ENCODE measurements at places on chromosomes 7 and 10.
A peak's percentile ranks its signal among the peaks of the same experiment; 100 is the strongest.

DNA sequence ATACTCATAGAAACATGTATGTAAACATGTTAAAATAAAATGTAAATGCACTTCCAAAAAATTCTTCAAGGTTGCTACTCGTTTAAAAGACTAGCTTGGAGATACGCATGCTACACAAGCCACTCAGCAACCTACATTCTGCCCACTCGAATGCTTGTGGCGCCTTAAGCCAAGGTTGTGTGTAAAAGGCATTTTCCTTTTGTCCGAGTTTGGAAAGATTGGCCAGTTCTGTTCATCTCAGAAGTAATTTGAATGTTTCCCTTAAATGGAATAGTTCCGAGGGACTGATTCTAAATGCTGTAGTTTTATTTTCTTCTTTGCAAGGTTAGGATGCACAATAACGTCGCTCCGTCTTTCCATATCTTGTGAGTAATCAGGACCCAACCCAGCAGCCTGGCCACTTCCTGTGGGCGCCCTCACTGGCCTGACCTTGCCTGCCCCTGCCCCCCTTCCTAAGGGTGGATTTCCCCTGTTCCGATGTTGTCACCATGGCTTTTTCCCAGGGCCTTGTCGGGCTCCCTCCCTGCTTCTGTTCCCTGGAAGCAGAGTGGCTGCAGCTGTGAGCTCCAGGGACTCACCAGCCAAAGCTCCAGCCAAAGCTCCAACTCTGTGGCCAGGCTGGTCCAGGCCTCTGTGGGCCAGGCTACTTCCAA is 70.6 kb downstream of the PTPRE start:
- peaks cover 39% of the 10 kb centered on the region for H3K4me1 ChIP-seq
- peak; percentile 56 for DNase-seq
- no peaks in the 10 kb centered on the region for H3K36me3 ChIP-seq
- H3K27me3 ChIP-seq: no peaks in the 10 kb centered on the region

DNA sequence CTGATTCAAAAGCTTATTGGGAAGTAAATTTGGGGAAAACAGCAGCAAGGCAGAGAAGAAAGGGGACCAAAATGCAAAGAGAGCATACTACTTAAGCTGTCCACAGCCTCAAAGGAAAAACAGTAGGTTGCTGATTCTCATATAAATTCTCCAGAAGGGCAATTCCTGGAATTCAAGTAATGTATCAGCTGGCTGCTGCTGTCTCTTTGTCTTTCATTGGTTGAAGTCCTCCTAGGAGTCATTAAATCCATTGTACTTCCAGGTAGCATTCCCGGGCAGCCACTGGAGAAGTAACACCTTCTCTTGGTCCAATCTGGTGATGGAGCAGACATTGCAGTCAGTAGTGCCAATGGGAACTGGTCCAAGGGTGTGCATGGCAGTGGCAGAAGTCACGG is 22.7 kb downstream of the BET1 start:
- no peaks in the 10 kb centered on the region for H3K36me3 ChIP-seq
- H3K27ac ChIP-seq: no peak overlapping the region
- no peak for DNase-seq
- no peaks in the 10 kb centered on the region for H3K27me3 ChIP-seq
- H3K4me1 ChIP-seq: no peaks in the 10 kb centered on the region

- no peak for DNase-seq
- H3K4me1 ChIP-seq: no peaks in the 10 kb centered on the region
- no peaks in the 10 kb centered on the region for H3K27me3 ChIP-seq
- no peak overlapping the region for H3K4me3 ChIP-seq
- H3K36me3 ChIP-seq: no peaks in the 10 kb centered on the region
- H3K27ac ChIP-seq: no peak overlapping the region
Observed at GRCh38 chr7:88256906-88257305, 37.1 kb upstream of the SRI start.

DNA sequence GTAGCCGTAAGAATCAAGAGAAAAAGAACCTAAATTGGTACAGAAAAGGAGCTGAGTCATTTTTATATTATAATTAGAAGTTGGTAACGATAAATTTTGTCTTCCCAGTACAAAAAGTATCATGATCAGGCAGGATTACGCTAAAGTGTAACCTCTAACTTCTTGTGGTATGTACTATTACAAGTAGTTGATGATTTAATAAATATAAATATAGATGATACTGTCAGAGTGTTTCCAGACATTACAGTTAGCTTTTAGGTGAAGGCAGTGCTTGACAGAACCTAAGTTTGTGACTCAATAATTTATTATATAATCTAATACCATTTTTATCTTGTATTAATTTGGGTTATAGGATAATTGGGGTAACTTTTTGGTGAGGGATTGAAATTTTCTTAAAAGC is 53.4 kb downstream of the ZEB1 start:
- no peak overlapping the region for H3K27ac ChIP-seq
- H3K4me3 ChIP-seq: no peak overlapping the region
- DNase-seq: no peak

DNA sequence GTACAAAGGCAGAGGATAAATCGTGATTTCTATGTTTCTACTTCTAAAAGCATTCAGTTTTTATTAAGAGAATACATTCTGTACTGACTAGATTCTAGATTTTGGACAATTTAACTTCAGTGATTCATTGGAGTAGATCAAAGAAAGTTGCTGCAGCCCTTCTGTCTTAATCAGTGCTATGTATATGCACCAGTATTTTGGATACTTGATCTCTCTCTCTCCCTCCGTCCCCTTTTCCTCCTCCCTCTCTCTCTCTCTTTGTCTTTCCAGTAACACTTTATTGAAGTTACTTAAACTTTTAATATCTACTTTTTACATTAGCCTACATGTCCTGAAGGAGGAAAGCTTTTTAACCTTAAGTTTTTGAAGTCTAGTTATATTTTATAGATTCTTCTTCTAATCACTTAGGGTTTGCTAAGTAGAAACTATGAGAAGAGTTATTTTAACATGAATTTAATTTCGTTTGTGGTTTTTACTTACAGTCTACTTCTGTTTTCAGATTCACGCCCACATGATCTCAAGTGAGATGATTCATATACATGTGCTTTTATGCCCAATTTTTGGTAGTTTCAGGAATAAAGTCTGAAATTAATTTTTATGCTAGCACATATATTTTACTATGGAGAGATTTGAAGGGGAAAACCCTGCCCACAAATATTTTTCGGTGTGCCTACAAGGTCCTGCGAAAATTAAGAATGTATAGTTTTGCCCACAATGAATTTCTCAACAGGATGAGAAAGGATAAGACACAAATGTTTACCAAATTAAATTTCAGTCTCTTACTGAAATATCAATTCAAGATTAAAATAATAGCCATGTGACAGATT is 9.1 kb downstream of the MDFIC start:
- H3K27ac ChIP-seq: no peak overlapping the region
- H3K4me1 ChIP-seq: no peaks in the 10 kb centered on the region
- no peak for DNase-seq
- H3K27me3 ChIP-seq: no peaks in the 10 kb centered on the region

- no peaks in the 10 kb centered on the region for H3K36me3 ChIP-seq
- peaks cover 4% of the 10 kb centered on the region for H3K27me3 ChIP-seq
Observed at GRCh38 chr10:124417895-124418725, 613 bp downstream of the OAT start.

GRCh38 chr7:128264477-128264876 is 23.4 kb downstream of the LEP start:
- no peaks in the 10 kb centered on the region for H3K27me3 ChIP-seq
- no peaks in the 10 kb centered on the region for H3K36me3 ChIP-seq
- peaks cover 30% of the 10 kb centered on the region for H3K4me1 ChIP-seq
- no peak for DNase-seq
- H3K4me3 ChIP-seq: no peak overlapping the region

DNA sequence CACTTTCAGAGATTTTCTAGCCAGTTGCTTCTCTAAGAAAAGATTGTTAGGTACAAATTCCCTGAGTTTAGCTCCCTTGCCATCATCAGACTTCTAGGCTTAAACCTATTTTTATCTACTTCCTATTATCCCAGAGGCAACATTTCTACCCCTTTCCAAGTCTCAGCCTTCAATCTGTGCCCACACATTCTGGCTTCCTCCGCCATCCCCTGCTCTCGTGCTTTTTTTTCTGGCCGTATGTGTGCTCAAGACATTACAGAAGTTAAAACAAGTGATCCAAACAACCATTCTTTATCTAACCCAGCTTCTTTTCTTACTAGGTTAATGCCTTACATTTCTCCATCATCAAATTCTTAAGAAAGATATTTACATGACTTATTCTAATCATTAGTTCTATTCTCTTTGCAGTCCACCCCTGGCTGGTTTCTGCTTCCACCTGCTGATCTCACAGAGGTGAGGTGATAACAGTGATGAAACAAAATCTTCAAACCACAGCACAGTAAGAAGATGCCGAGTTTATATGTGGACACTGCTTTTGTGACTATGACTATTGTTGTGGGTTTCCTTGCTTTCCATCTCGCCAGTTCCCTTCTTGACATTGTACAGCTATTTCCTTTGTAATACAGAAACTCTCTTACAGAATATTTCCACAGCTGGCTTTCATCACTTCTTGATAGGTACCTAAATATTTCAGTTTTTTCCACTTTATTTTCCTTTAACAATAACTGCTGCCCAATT is 18.3 kb upstream of the CDK6 start:
- no peak overlapping the region for H3K27ac ChIP-seq
- H3K4me1 ChIP-seq: no peaks in the 10 kb centered on the region
- no peaks in the 10 kb centered on the region for H3K36me3 ChIP-seq
- DNase-seq: no peak
- H3K27me3 ChIP-seq: no peaks in the 10 kb centered on the region
- H3K4me3 ChIP-seq: no peak overlapping the region

DNA sequence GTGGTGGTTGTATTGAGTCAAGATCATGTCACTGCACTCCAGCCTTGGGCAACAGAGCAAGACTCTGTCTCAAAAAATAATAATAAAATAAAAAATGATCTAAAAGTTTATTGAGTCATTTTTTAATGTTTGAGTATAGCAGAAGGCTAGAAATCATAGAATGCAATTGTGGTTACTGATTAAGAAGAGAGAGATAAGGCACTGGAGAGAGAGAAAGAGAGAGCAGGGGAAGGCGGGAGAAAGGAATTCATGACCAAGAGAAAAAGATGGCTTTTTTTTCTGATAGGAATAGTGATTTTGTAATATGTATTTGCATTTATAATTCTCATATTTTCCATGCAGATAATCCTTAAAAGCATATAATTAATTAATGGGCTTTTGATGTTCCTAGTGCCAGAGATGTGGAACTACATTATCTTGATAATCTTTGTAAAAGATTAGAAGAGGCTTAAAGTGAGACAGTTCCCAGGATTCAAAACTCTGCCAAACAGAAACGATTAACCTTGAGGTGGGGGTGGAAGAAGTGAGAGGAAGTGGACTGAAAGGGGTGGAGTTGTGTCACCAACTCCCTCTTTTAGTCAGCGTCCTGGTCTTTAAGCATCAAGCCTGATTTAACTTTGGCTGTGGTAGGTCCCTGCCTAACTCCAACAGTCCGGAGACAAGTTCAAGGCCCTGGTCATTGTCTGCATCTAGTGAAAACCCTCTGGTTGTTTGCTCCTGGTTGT is 76.2 kb downstream of the CHN2 start:
- no peak for DNase-seq
- no peaks in the 10 kb centered on the region for H3K36me3 ChIP-seq
- H3K27me3 ChIP-seq: no peaks in the 10 kb centered on the region

GRCh38 chr10:119522747-119523426 is 19.6 kb downstream of the RGS10 start:
- no peak for DNase-seq
- H3K27me3 ChIP-seq: no peaks in the 10 kb centered on the region
- H3K4me3 ChIP-seq: no peak overlapping the region
- no peaks in the 10 kb centered on the region for H3K36me3 ChIP-seq
- no peak overlapping the region for H3K27ac ChIP-seq
- H3K4me1 ChIP-seq: peaks cover 2% of the 10 kb centered on the region

DNA sequence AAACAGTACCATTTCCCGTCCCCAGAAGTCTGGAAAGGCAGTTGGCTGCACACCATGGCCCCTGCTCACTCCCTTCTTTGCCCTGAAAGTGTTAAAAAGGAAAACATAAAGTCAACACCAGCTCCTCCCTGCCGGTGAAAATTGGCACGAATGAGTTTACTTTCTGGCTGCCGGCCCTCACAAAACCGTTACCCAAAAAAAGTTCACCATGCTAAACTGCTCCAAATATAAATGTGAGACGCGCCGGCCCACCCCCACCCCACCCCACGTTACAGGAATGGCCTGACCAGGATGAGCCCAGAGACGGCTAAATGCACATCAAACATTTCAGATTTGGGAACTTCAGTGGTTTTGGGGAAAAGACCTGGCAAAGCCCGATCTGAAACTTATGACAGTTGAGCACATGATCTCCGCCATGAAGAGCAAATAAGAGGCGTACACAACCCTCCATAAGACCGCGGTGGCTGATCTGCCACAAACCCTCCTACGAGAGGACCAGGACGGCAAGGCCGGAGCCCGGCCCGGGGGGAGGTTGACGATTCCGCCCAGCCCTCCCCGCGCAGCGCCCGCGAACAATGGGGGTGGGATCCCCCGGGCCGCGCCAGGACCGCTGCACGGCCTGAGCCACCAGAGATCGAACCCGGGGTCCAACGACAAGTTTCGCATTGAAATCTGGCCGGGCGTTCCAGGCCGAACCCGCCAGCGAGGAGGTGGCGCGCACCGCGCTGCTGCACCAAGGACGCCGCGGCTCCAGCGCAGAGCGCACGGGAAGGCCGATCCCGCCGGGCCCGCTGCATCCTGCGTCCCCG is 952 bp downstream of the DIP2C start:
- peaks cover 5% of the 10 kb centered on the region for H3K27me3 ChIP-seq
- H3K27ac ChIP-seq: peak overlapping the region; percentile 82
- peaks cover 13% of the 10 kb centered on the region for H3K36me3 ChIP-seq
- DNase-seq: peak; percentile 54

DNA sequence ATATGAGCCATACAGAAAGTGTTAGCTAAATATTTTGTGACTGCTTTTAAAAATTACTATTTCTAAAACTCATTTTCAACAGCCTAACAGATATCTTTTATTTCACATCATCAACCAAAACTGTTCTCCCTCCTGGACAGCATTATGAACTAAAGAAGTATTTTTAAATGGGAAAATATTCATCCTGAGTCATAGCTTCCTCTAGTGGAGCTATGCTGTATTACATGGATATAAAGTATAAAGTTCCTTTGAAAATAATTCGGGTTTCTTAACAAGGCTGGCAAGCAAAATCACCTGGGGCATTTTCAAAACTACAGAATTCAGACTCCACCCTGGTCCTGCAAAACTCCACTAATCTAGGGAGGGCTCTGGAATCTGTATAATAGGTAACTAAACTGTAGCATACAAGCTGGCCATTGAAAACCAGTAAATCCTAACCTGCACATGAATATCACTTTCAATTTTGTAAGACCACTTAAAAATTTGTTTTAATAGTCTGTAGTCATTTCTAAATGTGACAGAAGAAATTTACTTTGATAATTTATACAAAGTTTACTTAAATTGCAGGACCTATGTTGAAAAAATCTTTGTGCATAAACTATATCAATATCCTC is 53.5 kb downstream of the SCIN start:
- no peaks in the 10 kb centered on the region for H3K4me1 ChIP-seq
- H3K27ac ChIP-seq: no peak overlapping the region
- no peak overlapping the region for H3K4me3 ChIP-seq
- H3K36me3 ChIP-seq: no peaks in the 10 kb centered on the region
- no peaks in the 10 kb centered on the region for H3K27me3 ChIP-seq
- DNase-seq: no peak

- H3K4me1 ChIP-seq: peaks cover 19% of the 10 kb centered on the region
- H3K36me3 ChIP-seq: no peaks in the 10 kb centered on the region
- no peaks in the 10 kb centered on the region for H3K27me3 ChIP-seq
- no peak overlapping the region for H3K4me3 ChIP-seq
- no peak for DNase-seq
Observed at GRCh38 chr10:77417806-77418640, 219.6 kb downstream of the KCNMA1 start.

Measured in spinal cord (tissue), 10 donors.